Retinal pigment epithelial cell (primary cell): ENCODE measurements at places on chromosomes 7 and 10.
A peak's percentile ranks its signal among the peaks of the same experiment; 100 is the strongest.

- DNase-seq, result peak; percentile 46
These were observed 80.4 kb downstream of the EGFR start for GRCh38 chr7:55099066-55099820.

GRCh38 chr10:126114884-126115555 lies 218.7 kb downstream of the FANK1 start:
- DNase-seq, result no peak

DNA sequence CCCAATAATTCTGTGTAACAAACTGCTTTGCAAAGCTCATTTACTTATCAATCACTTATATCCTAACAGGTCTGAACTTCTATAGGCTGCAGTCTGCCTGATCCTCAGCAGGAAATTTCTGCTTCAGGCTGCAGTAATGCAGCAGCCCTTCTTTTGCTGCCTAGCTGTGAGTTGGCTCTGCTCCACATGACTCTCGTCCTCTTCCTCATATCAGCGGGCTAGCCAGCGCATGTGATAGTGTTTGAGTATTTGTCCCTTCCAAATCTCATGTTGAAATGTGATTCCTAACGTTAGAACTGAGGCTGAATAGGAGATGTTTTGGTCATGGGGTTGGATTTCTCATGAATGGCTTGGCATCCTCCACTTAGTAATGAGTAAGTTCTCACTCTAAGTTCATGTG lies 387.8 kb downstream of the SEMA3D start:
- DNase-seq, result no peak

DNA sequence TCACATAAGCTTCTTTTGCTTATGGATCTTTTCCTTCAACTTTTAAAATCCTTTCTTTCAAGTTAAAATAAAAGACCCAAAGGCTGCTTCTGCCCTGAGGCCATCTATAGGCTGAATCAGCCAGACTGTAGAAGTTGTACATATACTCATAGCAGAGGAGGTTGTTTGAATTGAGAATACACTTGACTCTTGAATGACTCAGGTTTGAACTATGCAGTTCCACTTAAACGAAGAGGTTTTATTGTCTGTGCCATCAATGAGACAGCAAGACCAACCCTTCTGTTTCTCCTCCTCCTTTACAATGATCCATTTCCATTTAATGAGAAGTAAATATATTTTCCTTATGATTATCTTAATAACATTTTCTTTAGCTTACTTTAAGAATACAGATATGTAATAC lies 5.8 kb downstream of the ZNF365 start:
- DNase-seq, result no peak

DNA sequence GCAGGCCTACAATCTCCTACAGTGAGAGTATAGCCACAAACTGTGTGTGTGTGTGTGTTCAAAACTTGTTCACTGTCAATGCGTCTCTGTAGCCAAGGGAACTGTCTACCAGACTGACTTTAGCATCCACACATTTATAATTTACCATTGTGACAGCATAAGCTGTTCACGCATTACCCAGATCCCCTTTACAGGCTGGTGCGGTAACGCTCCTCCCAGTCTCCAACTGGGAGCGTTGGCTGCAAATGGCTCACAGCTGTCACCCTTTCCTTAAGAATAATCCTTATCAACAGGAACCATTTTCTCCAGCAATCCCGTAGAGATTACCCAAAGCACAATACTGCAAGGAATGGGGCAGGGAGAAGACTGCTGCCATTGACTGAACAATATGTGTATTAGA lies 199.5 kb downstream of the GPAM start:
- no peak for DNase-seq

GRCh38 chr7:90413185-90413528 lies 9.9 kb downstream of the CLDN12 start:
- DNase-seq, result no peak

DNA sequence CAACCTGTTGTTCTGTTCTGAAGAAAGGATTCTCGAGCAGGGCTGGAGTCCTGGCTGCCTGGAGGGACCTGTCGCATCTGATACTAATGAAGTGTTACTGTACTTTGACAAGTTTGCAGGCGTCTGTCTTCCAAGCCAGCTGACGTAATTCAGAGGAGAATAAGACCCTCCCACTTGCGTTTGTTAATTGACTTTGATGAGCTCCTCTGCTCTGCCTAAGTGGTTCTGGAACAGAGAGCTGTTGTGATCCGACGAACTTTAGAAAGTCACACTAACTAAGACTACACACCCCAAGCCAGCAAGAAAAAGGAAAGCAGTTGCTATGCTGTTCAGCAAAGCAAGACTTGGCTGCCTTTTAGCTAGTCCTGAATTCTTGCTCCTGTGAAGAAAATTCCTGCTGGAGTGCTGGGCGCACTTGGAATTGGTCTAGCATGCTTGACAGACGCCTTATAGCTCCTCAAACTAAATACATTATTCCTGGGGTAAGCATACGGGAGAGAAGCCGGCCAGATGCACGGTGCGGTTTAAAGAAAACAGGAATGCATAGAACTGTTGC lies 200.3 kb downstream of the CACNB2 start:
- DNase-seq, result peak; percentile 21

DNA sequence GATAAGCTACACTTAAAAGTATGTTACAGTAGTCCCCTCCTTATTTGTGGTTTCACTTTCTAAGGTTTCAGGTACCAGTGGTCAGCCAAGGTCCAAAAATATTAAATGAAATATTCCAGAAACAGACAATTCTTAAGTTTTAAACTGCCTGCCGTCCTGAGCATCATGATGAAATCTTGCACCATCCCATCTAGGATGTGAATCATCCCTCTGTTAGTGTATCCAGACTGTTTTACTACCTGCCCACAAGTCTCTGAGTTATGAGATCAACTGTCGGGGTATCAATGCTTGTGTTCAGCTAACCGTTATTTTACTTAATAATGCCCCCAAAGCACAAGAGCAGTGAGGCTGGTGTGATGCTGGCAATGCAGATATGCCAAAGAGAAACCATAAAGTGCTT lies 11.4 kb downstream of the KDM7A start:
- DNase-seq, result no peak

DNA sequence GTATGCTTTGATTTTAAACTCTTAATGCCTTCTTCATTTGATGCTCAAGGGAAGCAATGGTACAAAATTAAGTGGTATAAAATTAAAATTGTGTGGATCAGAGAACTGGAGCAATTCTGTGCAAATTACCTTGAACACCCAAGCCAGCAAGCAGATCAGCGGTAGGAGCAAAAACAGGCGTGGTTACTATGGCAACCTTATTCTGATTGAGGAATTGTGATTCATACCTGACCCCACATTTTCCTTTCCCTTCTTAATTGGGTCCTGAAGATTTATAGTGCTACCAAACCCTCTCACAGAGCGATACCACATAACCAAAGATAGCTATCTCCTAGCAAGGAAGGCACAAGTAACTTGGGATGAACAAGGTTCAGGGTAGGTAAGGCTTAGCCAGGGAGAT lies 72.5 kb upstream of the FZD1 start:
- no peak for DNase-seq

GRCh38 chr7:16071246-16071857 lies 350.0 kb downstream of the CRPPA start:
- DNase-seq, result no peak

DNA sequence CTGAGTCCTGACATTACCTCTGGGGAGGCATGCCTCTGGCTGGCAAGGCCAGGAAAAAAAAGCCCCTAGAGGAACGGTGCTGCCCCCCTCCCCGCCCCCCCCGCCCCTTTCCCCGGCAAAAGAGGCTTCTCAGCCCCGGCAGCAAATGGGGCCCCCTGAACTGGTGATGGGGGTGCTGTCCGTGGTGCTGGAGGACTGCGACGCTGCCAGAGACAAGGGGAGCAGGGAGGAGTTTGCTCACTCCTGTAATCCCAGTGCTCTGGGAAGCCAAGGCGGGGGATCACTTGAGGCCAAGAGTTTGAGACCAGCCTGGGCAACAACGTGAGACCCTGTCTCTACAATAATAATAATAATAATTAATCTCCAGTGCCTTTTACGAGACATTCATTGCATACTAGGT lies 23.7 kb downstream of the SRRM3 start:
- DNase-seq, result no peak

- DNase-seq, result no peak
These were observed 8.3 kb downstream of the PEX1 start for GRCh38 chr7:92520024-92520423.

- peak; percentile 9 for DNase-seq
These were observed 38.5 kb upstream of the STEAP4 start for GRCh38 chr7:88344956-88345832.

- DNase-seq, result no peak
These were observed 92.4 kb upstream of the KLF6 start for GRCh38 chr10:3877211-3878000.

GRCh38 chr10:74058658-74059057 lies 60.7 kb downstream of the VCL start:
- DNase-seq, result no peak

- DNase-seq, result no peak
These were observed 186.6 kb upstream of the LYZL1 start for GRCh38 chr10:29102233-29102632.

GRCh38 chr7:76073335-76073990 lies 25.6 kb downstream of the MDH2 start:
- DNase-seq, result no peak

DNA sequence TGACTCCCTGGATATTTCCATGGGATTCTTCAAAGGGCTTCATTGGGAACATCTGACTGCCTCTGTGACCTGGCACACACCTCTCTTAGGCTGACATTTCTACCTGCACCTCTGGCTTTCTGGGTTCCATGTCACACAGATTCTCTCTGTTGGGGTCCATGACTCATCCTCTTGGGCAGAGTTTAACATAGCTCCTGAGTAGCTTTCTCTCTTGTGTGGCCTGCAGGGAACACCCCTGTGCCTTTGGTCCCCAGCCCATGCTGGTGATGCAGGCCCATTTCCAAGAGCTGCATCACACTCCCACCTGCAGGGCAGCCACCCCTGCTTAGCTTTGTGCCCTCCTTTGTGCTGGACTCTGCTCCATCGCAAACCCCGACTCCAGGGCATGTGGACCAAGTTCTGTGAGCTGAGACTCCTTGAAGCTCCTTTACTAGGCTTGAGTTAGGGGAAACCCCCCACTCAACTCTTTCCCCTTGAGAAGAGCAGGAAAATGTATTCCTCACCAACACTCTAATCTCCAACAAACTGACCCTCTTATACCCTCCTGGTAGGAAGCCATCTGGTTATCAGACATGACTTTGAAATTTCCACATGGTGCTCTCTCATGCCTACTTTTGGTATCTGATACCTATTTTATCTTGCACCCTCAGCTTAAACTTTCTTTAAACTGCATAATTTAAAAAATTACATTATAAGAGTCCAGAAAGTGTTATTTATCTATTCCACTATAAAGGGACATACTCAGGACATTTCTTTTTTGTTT lies 93.3 kb downstream of the ZNF777 start:
- DNase-seq, result no peak

- peak; percentile 60 for DNase-seq
These were observed 23.0 kb downstream of the ZNF783 start for GRCh38 chr7:149284850-149285585.

DNA sequence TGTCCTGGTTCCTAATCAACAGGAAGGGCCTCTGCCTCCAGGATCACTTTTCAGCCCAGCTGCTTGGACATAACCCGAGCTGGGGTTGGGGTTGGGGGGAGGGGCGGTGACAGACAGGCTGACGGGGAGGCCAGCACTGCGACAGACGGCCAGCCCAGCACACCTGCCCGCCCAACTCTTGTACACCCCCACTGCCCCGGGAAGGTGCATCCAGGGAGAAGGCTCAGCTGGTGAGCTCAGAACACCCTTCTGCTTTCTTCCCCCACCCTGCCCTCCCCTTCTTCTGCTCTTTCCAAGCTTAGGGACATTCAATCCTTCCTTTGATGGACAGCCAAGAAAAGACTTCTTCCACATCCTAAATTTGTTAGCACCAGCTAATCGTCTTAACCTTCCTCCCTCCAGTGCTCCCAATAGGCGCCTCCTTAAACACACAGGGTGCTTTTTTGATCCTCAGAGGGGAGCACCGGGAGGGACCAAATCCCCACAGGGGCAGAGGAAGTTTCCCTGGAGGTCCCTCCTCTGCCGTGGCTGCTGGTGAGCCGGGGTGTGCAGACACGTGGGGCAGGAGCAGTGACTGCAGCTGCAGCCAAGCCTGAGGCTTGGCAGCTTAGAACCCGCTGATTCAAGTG lies 44.7 kb downstream of the COL13A1 start:
- no peak for DNase-seq

DNA sequence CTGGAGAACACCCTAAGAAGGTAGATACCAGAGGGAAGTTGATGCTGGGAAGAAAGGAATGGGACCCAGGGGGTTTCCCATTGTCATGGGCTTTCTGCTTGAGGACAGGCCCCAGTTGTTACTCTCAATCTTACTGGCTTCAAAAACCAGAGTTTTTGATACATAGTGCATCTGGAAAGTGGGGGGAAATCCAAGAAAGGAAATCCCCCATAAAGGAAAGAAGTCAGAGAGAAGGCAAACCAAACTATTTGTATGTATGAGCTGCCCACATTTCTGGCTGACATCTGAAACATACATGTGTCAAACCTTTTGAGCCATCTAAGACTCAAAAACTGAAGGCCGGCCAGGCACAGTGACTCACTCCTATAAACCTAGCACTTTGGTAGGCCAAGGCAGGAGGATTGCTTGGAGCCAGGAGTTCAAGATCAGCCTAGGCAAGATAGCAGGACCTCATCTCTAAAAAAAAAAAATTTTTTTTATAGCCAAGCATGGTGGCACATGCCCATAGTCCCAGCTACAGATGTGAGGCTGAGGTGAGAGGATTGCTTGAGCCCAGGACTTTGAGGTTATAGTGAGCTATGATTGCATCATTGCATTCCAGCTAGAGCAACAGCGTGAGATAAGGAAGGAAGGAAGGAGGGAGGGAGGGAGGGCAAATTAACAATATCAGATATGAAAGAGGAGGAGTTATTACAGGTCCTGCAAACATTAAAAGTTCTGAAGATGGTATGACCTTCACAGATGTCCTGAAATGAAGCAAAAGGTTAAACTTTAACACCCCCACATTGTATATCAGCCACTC lies 6.7 kb upstream of the COA1 start:
- no peak for DNase-seq

DNA sequence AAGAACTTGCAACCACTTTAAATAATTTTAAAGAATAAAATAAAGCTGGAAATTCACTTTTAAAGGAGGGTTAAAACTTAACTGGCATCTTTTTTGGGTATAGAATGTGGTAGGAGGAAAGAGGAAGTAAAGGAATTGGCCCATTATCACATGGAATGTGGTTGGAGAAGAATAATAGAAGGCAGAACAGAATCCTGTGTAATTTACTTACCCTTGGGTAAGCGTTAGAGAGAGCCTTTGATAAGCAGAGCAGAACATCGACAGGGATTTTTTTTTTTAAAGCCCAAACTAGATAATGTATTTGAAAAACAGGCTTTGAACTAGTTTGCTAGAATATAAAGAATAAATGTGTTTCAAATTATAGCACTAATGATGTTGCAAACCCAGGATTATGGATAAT lies 199.8 kb upstream of the KIAA1217 start:
- no peak for DNase-seq

- DNase-seq, result peak; percentile 65
These were observed 109.9 kb downstream of the JCAD start for GRCh38 chr10:29949411-29950011.
